ENCODE measurements at places on chromosomes 16 and 17. TPM values are rescaled to one million over a fixed set of nuclear protein-coding genes. Genes with fewer than 3 reads are reported as not detected.

FOXJ1 gene
- 6.7 TPM for total RNA-seq

GRCh38 chr16:30088237-30088831 is 3.4 kb downstream of the TBX6 start:
- DNase-seq, result no peak

DNA sequence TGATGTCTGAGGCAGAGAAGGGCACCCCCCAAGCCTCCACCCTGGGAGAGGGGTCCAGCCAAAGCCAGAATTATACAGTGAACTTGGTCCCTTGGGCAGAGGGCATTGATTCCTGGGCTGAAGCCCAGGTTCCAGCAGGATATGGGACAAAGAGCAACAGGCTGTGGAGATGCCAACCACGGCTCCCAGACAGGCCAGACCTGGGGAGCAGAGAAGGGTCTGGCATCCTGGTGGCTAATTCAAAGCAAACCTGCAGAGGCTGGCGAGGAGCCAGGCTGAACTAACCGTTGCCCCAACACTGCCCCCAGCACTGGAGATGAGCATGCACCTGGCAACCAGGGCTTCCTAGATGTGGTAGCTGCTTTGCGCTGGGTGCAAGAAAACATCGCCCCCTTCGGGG is 3.0 kb downstream of the CES3 start:
- DNase-seq, result no peak

GRCh38 chr17:47695429-47696376 is 1.7 kb downstream of the TBKBP1 start:
- no peak for DNase-seq

GRCh38 chr17:63426041-63426916 is 19.8 kb downstream of the CYB561 start:
- DNase-seq, result no peak

DNA sequence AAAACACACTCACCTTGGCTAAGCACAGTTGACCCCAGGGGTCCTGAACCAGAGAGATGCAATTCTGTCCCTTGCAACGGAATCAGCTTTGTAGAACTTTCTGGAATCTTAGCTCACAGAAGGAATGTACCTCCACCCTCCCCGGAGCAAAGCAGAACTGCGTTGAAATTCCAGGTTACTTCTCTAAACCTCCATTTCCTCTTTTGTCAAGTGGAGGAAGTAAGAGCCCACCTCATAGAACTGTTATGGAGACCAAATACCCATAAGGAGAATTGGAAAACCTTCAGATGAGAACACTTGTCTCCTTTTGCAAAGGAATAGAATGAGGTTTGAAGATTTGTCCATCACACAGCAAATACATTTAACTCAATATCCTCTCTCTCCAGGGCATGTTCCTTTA is 86.6 kb upstream of the RBBP6 start:
- no peak for DNase-seq

ADAP2 gene
- 8.8 TPM for total RNA-seq

DNA sequence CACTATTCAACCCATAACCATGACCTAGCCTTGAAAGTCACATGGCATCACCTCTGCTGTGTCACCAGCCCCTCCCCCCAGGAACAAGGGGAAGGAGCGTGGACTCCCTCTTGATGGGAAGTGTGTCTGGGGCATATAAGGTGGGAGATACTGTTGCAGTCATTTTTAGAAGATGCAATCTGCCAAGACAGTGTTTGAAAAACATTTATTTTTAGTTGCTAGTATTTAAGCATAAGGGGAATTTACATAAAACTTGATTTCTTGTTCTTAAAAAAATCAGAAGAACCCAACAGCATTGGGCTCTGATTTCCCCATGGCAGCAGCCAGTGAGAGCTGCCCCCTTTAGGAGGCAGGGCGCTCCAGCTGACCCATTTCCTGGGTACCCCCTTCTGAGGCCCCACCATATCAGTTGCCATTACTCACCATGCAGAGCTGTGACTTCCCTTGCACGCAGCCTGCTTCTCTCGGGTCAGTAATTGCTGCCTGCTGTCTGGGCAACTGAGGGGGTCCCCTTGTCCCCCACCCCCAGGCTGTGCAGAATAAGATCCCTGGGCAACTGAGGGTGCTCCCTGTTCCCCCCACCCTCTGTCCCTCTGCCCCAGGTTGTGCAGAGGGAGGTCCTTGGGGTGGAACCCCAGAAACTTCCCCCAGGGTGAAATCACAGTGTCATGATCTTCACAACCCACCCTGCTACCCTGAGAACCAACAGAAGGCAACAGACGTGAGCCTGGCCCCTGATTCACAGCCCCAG is 11.8 kb upstream of the CDC42EP4 start:
- DNase-seq, result no peak

KDM8 gene
- total RNA-seq, result 1.4 TPM

ST6GALNAC2 gene
- total RNA-seq, result 17.8 TPM

Data from stomach (tissue), 19 donors.